Stimulated activated CD8-positive, alpha-beta memory T cell treated with anti-CD3 and anti-CD28 coated beads, Interleukin-2, amount 100 ng/mL, for 1 hour (primary cell): ENCODE measurements at places on chromosomes 2 and 18.

DNA sequence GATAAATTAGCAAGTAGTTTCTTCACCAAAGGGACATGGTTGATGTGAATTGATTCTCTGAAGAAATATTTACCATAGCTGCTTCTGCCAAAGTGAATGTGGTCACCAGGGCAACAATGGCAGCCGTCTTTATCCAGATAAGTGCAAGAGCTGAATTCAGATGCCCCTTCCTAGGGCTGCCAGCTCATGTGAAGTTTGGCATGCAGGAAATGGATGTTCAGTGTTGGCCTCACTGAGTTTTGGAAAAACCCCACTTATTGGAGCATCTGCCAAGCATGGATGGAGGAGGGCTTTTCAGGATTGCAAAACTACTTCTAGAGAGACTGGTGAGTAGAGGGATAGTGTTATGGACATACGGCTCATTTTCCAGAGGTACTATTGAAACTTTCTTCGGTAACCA, 80.8 kb downstream of the FMNL2 start:
- no peak for DNase-seq

GRCh38 chr18:55585065-55585919, 2.7 kb downstream of the TCF4 start:
- DNase-seq, result no peak

DNA sequence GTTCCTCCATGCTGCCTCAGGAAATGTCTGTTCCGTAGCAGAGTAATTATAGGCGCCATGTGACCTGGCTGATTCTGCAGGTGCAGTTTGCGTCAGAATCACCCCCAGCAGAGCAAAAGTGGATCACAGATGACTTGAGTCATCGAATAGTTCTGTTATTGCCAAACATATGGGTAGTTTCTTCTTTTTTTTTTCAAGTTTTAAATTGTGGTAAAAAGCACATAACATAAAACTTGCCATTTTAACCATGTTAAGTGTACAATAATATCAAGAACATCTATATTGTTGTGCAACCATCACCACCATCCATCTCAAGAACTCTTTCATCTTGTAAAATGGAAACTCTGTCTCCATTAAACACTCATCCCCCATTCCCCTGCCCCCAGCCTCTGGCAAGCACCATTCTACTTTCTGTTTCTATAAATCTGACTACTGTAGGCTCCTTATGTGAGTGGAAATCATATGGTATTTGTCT, 177.7 kb upstream of the TWIST2 start:
- no peak for DNase-seq

- DNase-seq, result no peak
Observed at GRCh38 chr18:3877678-3878077, 427.7 kb downstream of the TGIF1 start.

- no peak for DNase-seq
Observed at GRCh38 chr2:5908071-5908470, 215.9 kb downstream of the SOX11 start.

DNA sequence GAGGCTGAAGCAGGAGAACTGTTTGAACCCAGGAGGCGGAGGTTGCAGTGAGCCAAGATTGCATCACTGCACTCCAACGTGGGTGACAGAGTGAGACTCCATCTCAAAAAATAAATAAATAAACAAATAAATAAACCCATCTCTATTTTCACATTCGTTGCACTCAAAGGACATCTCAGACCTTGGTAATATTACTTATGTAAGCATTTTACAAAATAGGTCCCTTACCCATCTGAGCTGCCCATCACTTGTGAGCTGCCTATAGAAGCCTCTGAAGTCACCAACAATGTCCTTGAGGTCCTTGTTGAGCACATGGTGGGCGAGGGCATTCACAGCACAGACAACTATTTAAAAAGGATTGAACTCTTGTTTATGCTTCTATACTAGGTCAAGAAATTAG, 15.4 kb downstream of the ENOSF1 start:
- no peak for DNase-seq

GRCh38 chr18:55541571-55541970, 46.4 kb downstream of the TCF4 start:
- DNase-seq, result no peak

DNA sequence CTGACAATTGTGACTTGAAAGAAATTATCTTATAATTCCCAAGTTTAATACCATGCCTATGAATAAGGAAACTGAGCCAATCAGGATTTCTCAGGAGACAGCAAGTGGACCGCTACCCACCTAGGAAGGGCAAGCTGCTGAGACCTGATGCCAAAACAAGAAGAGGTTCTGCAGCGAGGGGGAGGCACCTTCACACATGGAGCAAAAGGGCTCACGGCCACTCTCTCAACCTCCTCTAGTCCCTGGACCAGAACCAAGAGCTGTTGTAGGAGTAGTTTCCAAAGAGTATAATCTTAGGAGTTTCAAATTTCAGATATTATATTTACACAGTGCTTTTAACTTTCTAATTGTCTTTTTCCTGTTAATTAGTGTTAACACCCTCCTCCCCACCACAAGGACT, 154.7 kb upstream of the ETAA1 start:
- DNase-seq, result no peak

DNA sequence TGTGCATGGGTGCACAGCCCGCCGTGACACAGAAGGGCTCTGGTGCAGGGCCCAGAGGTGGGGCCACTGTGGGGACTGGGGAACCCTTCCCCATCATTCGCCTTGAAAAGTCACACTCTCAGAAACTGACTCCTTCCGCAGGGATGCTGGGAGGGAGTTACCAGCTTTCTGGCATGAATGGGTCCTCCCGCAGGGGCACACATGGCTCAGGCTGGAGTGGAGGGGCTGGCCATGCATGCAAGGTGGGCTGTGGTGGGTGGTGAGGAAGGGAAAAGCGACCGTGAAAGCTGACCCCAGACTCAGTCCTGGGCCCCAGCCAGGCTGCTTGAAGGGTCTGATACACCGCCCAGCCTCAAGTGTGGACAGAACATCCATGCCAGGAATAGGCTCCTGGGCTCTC, 201.1 kb downstream of the TNS1 start:
- DNase-seq, result no peak

- DNase-seq, result no peak
Observed at GRCh38 chr18:11412811-11413210, 196.6 kb upstream of the SLC35G4 start.

DNA sequence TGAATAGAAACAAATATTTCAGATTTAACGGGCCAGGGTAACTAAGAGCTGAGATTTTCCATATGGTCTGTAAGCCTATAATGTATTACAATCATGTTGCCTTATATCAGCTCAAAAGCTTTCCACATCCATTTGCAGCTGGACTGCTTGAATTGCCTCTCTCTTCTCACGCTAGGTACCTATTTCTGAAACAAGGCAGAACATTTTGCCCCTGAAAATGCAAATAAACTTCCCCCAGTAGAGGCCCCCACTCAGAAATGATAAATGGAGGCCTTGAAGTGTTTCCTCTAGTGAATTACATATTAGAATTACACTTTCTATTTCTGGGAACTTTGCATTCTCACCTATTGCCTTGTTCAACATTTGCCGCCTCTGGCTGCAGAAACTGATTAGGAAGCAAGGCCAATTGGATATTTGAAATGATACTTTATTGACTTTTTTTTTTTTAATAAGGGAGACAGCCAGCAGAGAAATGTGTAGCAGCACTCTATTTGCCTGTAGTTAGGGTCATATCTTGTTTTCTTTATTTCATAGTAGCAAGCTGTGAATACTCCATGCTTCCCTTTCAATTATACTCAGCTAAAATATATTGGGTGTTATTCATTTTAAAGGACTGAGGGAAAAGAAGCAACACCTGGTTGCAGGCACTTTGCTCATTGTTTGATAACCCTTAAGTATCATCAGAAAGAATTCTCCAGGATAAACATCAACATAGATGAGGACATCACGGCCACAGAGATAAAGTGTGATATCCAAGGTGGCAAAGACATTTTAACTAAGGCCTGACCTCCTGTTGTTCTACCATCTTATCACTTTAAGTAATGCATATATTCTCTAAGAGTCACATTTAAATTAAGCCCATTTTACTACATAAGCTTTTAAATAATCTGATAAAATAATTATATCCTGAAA, 505.5 kb downstream of the LRRTM4 start:
- no peak for DNase-seq

- no peak for DNase-seq
Observed at GRCh38 chr18:27715751-27716150, 461.2 kb downstream of the CDH2 start.

DNA sequence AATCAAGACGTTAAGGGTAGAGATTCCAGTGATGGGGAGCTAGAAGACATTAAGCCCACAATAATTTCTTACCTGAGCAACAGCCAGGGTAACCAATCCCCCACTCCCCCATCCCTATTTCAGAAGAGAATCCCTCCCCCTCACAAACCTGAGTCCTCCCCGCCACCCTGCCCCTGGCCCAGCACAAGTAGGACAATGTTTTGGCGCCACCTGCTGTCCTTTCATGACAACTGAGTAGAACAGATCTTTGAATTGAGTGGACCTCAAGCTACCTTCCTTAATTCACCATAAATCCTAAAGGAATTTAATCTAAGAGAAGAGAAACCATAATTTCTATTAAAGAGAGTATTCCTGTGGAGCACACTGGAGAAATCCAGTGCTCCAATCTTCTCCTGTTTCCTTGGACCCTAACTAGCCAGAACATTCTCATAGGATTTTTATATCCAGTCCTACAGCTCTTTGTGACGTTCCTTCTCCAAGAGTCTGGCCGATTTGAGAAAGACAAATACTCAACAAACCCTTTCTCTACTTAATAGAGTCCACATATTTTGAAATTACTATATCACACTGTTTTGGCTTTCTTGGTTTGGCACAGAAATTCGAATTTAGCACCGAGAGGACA, 41.1 kb downstream of the NHEJ1 start:
- DNase-seq, result no peak

GRCh38 chr2:158750458-158751125, 44.5 kb upstream of the DAPL1 start:
- no peak for DNase-seq

GRCh38 chr2:97831121-97831520, 117.7 kb downstream of the ZAP70 start:
- no peak for DNase-seq

- no peak for DNase-seq
Observed at GRCh38 chr2:172647439-172647838, 88.2 kb upstream of the RAPGEF4 start.

- no peak for DNase-seq
Observed at GRCh38 chr2:114550895-114551793, 108.7 kb downstream of the DPP10 start.

- no peak for DNase-seq
Observed at GRCh38 chr18:54769526-54770464, 58.5 kb upstream of the RAB27B start.

DNA sequence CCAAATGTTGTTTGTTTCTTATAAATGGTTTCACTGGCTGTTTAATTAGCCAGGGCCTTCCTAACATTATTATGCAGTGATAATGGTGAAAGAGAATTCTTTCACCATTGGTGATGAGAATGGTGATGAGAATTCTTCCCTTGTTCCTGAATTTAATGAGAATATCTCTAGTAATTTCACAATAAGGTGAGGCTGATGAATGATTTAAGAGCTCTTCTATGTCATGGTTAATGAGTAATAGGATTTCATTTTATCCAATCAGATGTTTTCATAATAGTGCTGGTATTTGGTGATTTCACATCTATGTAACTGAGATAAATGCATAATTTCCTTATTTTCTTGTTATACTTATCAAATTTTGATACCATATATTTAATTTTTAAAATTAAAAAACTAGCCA, 535.7 kb upstream of the ZEB2 start:
- no peak for DNase-seq

DNA sequence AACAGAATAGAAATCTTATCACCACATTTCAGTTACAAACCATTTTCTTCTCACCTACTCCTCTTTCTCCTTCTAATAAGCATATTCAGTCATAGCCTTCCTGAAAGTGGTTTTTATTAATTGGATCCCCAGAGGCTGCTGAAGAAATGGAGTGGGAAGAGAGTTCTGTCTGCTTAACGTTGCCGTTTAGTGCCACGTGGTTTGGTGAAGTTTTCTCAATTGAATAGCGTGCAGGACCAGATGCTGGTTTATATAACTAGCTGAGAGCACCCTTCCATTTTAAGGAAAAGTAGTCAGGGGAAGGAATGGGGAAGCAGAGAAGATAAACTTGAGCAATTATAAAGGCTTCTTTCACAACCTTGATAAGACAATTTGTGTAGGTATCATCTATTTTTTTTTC, 318.7 kb downstream of the PTH2R start:
- no peak for DNase-seq

DNA sequence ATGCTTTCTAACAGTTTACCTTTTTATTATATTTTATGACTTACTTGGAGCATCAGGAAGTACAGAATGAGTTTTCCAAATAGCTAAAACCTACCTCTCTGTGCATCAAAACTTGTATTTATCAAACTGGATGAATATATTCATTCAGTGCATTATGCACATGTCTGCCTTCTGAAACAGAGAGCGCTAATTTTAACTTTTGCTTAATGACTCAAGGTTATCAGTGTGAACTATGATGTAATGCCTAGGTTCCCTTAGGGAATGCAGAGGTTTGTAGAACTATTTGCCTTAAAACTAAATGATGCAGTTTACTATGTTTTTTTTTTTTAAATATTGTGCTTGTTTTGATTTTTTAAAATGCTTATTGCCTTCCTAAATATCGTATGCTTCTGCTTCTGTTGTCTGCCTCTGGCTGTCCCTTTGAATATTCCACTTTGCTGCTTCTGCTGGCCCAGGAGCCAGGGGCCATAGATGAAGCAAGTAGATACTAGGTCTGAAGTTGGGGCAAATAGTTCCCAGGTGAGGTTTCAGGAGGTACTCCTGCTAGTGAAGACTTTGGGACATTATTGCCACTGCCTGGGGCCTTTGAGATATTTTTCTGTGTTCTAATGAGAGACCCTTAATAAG, 16.5 kb downstream of the TMEM178A start:
- no peak for DNase-seq

DNA sequence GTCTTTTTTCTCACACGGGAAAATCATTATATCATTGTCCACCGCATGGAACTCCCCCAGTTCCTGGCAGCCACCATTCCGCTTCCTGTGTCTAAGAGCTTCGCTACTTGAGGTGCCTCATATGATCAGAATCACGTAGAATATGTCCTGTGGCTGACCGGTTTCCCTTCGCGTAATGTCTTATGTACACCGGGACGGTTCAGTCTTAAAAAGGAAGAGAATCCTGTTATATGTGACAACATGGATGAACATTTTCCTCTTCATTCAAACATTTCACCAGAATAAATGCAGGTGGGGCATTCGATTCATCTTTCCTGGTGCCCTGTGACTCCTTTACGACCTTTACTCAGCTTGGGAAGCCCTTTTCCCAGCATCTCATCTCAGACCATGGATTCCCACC, 131.7 kb upstream of the TWIST2 start:
- DNase-seq, result no peak

DNA sequence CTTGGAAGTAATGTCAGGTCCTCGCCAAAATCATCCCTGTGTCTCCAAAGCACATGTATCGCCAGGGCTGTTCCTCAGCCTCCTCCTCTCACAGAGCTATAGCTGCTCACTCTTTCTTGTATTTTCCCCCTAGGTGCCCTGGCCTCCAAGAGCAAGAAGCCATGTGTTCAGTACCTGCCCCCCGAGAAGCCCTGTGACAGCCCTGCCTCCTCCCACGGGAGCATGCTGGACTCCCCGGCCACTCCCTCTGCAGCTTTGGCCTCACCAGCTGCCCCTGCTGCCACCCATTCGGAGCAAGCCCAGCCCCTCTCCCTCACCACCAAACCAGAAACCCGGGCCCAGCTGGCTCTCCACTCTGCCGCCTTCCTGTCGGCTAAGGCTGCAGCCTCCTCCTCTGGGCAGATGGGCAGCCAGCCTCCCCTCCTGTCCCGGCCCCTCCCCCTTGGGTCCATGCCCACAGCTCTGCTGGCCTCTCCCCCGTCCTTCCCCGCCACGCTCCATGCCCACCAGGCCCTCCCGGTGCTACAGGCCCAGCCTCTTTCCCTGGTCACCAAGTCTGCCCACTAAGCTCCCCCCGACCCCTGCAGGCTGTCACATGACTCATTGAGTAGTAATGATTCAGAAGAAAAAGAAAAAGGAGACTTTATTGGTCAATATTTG, 18.8 kb downstream of the TGOLN2 start:
- DNase-seq, result no peak
